ENCODE measurements at places on chromosomes 11 and 22. TPM values are rescaled to one million over a fixed set of nuclear protein-coding genes. Genes with fewer than 3 reads are reported as not detected.

Gene KRTAP5-7
- total RNA-seq, result not detected

Gene MS4A15
- total RNA-seq, result not detected

Gene OR9Q2
- not detected for total RNA-seq

Gene DCDC1
- total RNA-seq, result 0.19 TPM

Gene USH1C
- not detected for total RNA-seq

Gene OR10A4
- not detected for total RNA-seq

Gene KRTAP5-9
- total RNA-seq, result not detected

DNA sequence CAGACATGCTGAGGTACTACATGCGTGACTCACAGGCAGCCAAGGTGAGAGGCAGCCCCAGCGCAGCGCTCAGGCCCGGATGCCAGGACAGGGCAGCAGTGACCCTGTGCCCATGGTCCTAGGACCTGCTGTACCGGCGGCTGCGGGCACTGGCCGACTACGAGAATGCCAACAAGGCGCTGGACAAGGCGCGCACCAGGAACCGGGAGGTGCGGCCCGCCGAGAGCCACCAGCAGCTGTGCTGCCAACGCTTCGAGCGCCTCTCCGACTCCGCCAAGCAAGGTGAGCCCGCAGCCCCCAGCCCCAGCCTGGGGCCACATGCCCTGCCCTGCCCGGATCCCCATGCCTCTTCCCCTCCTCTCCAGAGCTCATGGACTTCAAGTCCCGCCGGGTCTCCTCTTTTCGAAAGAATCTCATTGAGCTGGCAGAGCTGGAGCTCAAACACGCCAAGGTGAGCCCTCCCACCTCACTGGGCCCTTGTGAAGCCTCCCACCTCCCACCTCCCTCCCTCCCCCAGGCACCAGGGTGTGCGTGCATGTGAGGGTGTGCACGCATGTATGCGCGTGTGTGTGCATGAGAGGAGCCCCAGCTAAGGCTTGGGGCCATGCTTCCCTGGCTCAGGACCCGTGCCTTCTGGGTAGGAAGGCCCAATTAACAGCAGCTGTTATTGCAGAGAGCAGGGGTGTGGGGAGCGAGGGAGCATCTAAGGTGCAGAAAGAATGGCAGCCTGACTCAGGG, 5.3 kb downstream of the CFL1 start:
- DNase-seq, result peak; percentile 70

- DNase-seq, result no peak
Observed at GRCh38 chr11:9250139-9250582, 15.0 kb downstream of the DENND5A start.

DNA sequence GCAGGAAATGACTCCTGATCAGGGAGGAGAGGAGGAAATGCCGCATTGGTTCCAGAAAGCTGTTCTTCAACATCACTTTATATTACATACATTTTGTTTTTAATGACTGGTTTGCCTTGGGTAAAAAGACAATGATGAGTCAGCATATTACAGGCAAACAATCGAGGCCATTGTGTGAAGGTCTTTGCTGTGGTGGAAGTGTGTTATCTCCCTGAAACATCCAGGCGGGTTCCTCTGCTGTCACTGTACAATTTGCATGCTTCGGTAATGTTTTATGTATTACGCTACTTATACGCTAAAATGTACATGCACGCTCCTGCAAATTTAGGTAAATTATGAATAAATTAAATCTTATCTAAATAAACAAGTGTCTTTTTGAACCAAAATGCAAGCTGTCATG, 161.1 kb downstream of the KIRREL3 start:
- no peak for DNase-seq

DNA sequence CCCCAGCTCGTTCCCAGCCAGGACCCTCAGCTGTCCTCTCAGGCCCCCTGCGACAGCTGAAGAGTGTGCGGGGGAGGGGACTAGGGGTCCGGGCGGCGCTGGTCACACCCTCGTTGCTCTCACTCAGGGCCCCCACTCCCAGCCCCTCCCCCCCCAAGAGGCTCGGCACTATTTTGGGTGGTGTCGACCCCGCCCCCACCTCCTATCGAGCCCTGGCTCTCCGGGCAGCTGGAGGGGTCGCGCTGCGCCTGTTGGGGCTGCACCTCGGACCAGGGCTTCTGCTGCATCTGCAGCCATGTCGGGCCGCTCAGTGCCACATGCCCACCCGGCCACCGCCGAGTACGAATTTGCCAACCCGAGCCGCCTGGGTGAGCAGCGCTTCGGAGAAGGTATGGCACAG, at the start of gene HSPB2:
Gene HSPB2 (plus strand): TSS at position 200 of the 400 bp plus-strand sequence. CDS start 96 bp downstream, at position 296.
- peak; percentile 70 for DNase-seq

DNA sequence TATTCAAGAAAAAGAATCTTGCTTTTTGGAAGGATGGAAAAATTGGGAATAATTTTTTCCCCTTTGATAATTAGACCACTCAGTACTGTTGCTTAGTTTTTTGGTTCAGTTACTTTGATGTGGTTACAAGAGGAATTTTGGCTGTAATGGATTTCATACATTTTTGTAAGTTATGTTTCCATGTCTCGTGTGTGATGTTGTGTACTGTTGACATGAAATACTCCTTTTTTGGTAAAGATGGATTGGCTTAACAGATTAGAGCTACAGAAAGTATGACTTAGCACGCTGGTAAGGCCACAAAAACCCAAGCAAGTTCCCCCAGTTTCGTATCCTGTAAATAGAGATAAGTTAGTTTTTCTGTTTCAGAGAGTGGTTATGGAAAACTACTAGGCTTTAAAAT, 11.9 kb downstream of the TBCEL start:
- no peak for DNase-seq

DNA sequence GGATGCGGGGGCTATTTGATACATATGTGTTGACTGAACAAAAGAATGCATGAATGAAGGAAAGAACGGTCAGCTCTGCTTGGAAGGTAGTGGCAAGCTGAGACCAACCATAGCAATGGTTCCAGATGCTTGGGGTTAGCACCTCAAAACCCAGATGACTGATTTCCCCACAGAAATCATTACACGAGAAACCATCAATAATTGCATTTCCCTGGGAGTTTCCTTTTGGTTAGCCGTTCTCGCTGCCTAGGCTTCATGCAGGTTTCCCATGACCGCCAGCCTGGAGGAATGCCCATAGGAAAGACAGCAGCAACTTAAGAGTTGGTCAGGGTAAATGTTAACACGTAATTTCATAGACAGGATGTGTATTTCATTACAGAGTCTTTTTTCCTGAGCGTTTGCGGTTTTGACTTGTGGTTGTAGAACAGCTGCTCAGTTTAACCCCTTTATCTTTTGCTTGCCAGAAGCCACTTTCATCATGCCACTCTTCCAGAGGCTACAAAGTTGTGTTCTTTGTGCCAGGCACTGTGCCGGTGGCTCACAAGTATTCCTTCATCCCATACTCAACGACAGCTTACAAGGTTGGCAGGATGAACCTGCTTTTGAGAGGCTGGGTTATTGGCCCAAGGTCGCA, 2.8 kb downstream of the IL17RA start:
- DNase-seq, result no peak

GRCh38 chr22:47994045-47994444, 1231.6 kb downstream of the TBC1D22A start:
- DNase-seq, result no peak

DNA sequence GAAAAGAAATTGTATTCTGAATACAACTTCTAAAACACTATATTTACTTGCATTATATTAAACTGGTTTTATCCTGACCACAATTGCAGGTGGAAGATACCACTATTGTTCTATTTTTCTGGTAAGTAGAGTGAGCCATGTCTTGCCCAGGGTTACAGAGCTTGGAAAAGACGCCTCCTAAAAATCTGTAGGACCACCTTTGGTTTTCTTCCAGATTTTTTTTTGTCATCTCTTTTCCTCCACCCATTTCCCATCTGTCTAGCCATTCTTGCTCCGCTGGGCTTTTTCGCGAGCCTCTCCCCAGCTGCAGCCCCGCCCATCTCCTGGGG, 294 bp upstream of the MTMR3 start:
- DNase-seq, result no peak

DNA sequence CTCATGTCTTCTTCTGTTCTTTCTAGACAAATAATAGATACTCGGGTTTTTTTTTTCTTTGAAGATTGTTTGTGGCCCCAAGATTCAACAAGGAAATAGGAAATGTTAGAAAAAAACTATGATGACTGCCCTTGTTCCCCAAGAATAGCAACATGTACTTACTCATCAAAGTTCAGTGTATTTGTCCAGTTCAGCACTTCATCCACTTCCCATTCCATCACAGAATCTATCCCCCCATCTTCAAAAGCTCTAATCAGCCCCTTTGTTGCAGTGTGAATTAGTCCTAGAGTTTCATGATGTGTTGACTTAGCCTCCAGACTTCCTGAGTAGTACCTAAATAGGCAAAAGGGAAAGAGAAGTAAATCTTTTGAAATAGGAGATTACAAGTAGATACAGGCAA, 74.3 kb downstream of the C11orf65 start:
- no peak for DNase-seq

DNA sequence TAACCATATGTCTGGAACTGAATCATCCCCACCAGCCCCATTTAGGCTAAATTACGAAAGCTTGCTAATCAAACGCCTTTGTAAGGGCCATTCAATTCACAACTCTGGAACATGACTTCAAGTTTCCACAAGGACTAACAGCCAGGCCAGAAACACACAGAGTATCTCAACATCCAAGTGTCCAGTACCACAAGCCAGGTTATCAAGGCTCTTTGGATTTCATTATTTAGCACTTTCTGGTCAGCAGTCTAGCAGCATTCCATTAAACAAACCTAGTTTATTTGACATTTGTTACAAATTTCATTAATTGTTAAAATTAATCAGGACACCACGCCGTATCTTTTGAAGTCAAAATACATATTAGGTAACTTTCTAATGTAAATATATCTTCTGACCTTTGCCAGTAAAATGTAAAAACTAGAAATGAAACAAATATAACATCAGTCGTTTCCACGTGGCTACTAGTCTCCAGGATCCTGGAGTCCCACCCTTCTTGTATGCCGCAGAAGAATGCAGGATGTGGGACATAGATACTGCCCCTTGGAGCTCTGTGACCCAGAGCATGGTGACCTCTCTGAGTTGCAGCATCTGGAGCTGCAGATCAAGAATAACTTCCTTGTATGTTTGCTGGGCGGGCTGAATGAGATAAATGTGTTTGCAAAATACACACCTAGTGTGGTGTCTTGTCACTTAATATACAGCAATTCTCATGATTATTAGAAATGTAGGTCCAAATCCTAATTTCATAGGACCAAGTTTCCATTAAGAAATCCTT, 64.7 kb downstream of the MPPED2 start:
- DNase-seq, result no peak

GRCh38 chr11:20004866-20005265, 155.4 kb downstream of the DBX1 start:
- DNase-seq, result no peak

DNA sequence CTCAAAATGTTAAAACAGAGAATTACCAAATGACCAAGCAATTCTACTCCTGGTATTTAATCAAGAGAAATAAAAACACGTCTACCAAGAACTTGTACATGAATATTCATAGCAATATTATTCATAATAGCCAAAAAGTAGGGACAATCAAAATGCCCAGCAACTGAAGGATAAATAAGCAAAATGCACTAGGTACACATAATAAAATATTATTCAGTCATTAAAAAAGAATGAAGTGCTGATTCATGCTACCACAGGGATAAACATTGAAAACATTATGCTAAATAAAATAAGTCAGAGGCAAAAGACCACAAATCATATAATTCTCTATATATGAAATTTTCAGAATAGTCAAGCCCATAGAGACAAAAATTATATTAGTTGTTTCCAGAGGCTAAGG, 24.8 kb downstream of the ARHGAP32 start:
- no peak for DNase-seq

DNA sequence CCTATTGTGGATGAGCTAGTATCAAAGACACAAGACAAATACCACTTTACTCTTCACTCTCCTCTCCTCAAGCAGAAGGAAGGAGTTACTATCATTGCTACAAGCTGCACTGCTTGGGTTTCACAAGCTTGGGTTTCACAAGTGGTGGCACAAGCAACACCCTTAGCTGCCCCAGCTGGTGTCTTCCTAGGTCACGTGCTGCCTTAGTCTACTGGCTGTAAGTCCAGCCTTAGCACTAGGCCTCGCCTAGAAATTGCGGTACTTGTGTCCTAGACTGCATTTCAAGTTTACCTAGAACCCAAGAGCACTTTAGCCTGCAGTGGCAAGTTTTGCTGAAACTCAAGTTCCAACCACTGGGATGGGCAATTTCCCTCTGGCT, 86.6 kb downstream of the EHF start:
- no peak for DNase-seq

GRCh38 chr11:6862961-6863360, at the start of gene OR10A2:
TSS of gene OR10A2 (plus strand) at chr11:6863057. CDS start at chr11:6869755, 6,698 bp downstream.
- no peak for DNase-seq

- no peak for DNase-seq
Observed at GRCh38 chr22:29726512-29727130, 6.8 kb downstream of the CABP7 start.

DNA sequence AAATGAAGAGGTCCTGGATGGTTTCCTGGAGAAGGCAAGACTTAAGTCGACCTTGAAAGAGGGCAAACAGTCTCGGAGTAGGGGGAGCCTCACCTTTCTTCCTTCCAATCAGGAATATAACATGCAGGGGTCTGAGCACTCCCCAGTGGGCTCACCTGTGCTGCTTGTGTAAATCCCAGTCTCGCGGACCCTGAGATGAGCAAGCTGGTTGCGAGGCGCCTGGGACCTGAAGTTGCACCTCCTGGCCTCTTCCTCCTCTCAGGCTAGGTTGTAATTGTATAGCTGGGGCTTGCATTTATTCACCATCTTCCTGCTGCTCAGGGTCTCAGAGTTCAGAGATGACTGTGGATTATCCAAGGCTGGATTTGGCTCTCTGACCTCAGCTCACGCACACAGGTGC, 7.5 kb upstream of the WBP2NL start:
- no peak for DNase-seq

DNA sequence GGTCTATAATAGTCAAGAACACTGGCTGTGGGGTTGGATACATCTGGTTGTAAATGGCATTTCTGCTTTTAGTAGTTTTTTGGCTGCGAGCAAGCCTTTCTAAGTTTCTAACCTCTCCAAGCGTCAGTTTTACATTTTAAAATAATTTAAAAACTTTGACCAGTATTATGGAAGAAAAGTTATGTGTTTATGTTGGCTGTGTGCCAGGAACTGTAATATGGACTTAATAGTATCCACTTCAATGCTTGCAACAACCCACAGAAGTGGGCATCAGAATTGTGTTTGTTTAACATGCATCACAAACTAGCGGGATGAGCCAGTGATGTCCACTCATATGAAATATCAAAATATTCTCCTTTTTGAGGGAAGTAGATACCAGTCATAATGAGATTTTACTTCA, 844.2 kb downstream of the JRKL start:
- DNase-seq, result no peak
